ENCODE measurements at places on chromosomes 13 and 19. TPM values are rescaled to one million over a fixed set of nuclear protein-coding genes. Genes with fewer than 3 reads are reported as not detected.
A peak's percentile ranks its signal among the peaks of the same experiment; 100 is the strongest.

DNA sequence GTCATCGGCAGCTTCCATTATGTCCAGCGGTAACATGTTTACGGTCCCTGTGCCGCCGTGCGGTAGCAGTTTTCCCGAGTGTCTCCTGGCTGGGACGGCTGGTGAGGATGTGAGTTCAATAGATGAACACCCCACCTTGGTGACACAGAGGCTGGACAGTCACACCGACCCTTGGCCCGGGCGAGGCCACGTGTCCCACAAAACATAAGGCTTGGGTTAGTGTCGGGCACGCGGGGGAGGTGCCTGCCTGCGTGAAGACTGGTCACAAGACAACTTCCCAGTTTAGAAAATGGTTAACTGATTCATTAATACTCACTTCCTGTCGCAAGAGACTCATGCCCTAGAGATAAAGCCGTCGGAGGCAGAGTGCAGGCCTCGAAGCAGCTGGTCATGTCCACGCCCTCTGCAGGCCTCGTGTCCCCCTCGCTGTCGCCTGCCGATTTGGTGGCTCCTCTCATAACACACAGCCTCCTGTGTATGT lies 17.2 kb downstream of the RASA3 start:
- DNase-seq, result no peak

DNA sequence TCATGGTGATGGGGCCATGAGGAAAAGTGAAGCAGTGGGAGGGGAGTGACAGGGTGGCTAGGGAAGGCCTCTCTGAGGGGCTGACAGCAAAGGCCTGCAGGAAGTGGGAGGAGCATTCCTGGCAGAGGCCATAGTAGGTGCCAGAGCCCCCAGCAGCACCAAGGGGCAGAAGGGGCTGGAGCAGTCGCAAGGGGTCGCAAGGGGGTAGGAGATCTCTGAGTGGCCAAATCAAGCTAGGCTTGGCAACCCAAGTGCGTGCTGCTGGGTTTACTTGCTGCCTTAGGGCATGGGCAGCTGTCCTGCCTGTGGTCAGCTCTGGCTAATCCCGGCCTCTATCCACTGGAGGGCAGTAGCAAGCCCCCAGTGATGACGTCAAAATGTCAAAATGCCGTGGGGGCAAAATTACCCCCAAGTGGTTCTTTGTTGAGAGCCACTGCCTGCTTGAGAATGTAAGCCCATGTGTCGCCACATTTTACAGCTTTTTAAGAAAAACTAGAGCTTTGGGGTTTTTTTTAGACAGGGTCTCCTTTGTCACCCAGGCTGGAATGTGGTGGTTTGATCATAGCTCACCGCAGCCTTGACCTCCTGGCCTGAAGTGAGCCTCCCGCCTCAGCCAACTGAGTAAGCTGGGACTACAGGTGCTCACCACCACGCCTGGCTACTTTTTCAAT lies 11.8 kb downstream of the CCDC97 start:
- no peak for DNase-seq

DNA sequence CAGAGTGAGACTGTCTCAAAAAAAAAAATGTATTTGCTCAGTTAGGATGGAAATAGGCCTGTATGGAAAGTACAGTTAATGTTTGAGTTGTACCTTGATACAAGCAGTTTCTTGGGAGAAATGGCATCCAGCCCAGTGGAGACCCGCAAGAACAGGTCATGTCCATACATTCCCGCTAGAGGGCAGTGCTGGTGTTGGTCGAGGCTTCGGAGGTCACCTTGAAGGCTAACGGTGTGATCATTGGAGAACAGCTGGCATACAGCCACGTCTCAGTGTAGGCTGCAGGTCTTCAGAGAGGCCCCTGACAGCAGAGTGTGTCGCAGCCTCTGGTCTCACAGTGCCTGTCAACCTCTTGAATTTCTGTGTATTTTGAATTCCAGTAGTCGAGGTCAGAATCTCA lies 7.5 kb downstream of the ZNF610 start:
- DNase-seq, result peak; percentile 40

DNA sequence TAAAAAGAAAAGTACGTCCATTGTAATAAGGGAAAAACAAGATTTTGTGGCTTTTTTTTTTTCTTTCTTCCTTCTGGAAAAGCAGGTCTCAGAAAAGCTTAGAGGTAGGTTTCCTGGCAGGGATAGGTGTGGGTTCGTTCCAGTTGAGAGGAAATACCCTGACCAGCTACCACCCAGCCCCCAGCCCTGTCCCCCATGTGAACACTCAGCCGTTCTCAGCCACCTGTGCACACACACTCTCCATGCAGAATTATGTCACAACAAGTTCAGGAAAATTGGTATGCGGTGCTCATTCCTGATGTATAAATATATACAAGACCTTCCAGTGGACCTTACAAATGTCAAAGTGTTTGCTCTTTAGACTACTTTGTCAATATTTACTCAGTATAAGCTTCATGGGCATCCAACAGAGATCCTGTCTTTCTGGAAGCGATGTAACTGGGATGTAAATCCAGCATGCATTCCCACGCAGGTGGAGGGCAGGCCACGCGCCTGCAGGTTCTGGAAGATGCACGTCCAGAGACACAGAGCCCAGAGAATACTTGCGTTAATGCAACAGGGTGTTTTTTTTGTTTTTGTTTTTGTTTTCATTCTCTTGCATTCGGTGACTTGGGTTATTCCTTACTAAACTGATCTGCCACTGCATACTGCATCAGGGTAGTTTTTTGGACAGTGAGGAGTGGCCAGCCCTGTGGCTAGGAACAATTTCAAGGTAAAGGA lies 68.8 kb downstream of the TSHZ3 start:
- no peak for DNase-seq

GRCh38 chr19:38374332-38375097 lies at the start of gene PSMD8:
Gene PSMD8, plus strand, starts transcription at chr19:38374571. Its CDS starts 31 bp downstream, at chr19:38374602.
- peak; percentile 98 for DNase-seq

GRCh38 chr13:79456051-79456450 lies 24.9 kb upstream of the NDFIP2 start:
- no peak for DNase-seq

- DNase-seq, result no peak
Observed at GRCh38 chr13:76651286-76651685, 234.9 kb downstream of the KCTD12 start.

DNA sequence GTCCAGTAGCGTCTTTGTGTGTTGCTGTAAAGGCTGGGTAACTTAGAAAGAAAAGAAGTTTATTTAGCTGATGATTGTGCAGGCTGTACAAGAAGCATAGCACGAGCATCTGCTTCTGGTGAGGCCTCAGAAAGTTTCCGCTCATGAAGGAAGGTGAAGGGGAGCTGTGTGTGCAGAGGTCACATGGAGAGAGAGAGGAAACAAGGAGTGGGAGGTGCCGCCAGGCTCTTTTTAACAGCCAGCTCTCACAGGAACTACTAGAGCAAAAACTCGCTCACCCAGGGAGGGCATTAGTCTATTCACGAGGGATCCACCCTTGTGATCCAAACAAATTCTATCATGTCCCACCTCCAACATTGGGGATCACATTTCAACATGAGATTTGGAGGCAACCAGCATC lies 99.8 kb downstream of the GPR12 start:
- no peak for DNase-seq

DNA sequence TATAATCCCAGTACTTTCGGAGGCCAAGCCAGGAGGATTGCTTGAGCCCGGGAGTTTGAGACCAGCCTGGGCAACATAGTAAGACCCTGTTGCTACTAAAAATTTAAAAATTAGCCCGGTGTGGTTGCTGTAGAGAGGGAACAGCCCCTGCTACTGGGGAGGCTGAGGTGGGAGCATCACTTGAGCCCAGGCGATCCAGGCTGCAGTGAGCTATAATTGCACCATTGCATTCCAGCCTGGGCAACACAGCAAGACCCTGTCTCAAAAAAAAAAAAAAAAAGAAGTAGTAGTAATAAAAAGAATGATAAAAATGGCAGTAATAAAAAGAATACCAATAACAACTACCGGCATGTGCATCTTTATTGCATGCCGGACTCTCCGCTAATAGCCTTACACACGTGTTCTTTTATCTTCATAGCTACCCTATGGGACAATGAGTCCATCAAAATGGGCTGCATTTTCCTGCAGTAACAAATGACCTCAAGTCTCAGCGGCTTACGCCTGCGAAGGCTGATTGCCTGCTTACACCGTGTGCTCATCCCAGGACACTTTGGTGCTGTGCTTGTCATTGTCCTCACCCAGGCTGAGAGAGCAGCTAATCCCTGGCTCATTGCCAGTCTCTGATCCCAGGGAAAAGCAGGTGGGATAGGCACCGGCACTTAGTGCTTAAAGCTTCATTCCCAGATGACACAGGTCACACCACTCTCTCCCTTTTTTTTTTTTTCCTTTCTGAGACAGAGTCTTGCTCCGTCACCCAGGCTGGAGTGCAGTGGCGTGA lies 14.4 kb upstream of the SYCN start:
- DNase-seq, result no peak

DNA sequence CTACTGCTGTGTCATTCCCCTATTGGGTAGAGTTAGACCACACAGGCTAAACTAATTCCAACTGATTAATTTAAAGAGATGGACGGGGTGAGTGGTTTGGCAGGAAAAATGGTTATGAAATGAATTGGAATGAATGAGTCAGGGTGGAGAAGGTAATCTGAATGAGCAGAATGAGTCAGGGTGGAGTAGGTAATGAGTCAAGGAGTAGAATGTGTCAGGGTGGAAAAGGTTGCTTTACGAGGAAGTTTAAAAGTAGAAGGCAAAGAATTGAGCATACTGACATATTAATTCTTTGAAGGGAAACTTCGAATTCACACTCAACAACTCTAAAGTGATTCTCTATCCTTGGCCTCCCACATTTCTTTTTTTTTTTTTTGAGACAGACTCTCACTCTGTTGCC lies 12.7 kb upstream of the ZNF121 start:
- DNase-seq, result no peak

DNA sequence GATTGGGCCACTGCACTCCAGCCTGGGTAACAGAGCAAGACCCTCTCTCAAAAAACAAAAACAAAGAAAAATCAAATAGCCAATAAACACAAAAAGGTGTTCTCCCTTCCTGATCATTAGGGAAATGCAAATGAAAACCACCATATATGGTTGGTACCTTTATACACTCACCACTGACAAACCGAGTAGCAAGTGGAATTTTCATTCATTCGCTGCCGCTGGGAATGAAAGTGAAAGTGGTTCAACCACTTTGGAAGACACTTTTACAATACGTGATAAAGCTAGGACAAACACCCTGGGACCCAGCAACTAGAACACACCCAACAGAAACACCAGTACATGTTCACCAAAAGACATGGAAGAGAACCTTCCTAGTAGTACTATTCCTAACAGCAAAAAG lies 21.0 kb downstream of the GRIK5 start:
- no peak for DNase-seq

DNA sequence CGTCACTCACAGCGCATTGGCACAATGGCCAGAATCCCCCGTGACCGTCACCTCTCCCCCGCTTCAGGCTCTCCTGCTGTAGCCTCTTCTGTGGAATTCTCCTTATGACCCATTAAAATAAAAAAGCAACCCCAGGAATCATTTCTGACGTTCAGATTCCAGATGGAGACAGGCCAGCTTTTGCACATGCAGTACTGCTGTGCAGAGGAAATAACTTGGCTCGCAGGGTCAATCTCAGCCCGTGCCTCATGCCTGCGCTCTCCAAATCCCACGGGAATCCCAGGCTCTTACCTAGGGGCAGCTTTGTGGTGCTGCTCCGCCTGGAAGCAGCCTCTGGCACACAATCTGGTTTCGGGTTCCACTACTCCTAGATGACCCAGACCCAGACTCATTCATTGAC lies 32.7 kb upstream of the SOX1 start:
- no peak for DNase-seq

DNA sequence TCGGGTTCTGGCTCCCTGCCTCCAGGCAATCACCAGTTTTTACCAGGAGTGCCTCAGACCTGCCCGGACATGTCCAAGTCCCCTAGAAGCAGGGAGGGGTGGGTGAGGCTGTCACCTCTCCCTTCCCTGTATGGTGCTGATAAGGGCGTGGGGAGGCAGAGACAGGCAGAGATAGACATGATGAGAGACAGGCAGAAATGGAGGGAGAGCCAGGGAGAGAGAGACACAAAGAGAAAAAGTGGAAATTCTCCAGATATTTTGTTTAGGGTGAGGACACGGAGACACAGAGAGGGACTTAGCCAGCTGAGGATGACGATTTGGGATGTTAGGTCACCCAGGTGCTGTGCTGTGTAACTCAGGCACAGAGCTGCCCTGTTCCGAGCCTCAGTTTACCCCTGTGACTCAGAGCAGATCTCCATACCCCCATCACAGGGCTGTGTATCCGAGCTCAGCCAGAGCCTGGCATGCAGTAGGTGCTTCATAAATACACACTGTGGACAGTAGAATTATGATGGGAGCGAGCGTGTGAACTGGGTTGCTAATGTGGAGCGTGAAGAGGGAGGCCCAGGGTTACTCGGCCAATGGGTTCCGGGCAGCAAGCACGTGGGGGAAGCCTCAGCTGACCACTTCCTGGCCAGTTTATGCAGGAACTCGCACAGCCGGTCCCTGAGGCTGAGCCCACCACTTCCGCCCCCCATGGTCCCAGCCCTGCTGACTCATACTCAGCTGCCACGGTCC lies 11.9 kb upstream of the GDF15 start:
- peak; percentile 86 for DNase-seq

DNA sequence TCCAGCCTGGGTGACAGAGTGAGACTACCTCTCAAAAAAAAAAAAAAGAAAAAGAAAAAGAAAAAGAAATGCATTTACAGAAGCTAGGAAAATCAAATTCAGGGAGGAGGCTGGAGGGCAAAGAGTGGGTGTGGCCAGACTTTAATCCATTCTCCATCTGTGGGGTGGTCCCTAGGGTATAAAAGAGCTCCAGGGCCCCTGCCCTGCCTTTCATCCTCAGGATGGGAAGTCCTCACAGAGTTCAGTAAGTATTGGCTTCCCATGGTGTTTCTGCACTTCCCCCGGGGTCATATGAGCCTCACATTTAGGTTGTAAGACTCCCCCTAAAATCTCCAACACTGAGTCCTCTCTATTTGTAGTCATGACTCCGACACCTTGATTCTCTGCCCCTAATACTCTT lies 33.0 kb downstream of the DPRX start:
- no peak for DNase-seq

DNA sequence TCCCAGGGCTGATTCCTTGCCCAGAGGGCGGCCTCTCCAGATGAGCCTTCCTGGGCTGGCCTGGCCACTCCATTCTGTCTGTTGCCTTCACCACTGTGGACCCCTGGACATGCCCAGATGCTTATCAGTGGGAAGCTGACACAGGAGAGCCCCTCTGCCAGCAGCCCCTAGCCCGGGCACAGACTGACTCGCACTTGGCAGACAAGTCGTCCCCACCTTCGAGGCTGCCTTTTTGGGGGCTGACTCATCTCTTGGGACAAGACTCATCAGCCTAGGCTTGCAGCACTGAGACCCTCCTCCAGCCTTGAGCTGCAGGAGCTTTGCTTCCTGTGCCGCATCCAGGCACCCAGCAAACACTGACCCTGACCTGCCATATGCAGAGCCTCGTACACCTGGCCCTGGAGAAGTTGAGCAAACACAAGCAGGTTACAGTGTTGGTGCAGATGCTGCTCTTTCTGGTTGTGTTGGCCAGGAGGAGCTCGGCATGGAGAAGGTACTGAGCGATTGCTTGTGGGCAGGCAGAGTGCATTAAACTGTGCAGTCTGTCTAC lies 8.1 kb downstream of the CHST8 start:
- no peak for DNase-seq

GRCh38 chr19:16327911-16328823 lies 3.5 kb downstream of the KLF2 start:
- DNase-seq, result no peak

GRCh38 chr13:33033051-33033812 lies 17.0 kb downstream of the KL start:
- DNase-seq, result peak; percentile 33

SKA3 gene
- 93.3 TPM for total RNA-seq

ZNF571 gene
- 3.9 TPM for total RNA-seq

PDE4C gene
- total RNA-seq, result not detected

FUT6 gene
- not detected for total RNA-seq

GAS6 gene
- 0.79 TPM for total RNA-seq

IGSF23 gene
- not detected for total RNA-seq
